ENCODE measurements at places on chromosomes 7 and 10.

GRCh38 chr7:134446446-134446845, 12.5 kb downstream of the AKR1B1 start:
- no peak for DNase-seq

DNA sequence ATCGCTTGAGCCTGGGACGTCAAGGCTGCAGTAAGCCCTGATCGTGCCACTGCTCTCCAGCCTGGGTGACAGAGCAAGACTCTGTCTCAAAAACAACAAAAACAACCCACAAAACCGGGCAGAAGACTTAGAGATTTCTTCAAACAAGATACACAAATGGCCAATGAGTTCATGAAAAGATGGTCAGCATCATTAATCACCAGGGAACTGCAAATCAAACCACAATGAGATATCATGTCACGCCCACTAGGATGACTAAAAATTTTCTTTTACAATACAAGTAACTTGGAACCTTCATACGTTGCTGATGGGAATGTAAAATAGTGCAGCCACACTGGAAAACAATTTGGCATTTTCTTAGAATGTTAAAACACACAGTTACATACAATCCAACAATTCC, 77.3 kb upstream of the GRID1 start:
- no peak for DNase-seq

- peak; percentile 72 for DNase-seq
Measured at GRCh38 chr10:14571866-14572507, 202.7 kb downstream of the FAM107B start.

GRCh38 chr10:88309365-88309764, 273.8 kb downstream of the RNLS start:
- no peak for DNase-seq

- no peak for DNase-seq
Measured at GRCh38 chr7:35694161-35694783, 663 bp downstream of the HERPUD2 start.

GRCh38 chr10:7480742-7481367, 70.0 kb upstream of the SFMBT2 start:
- no peak for DNase-seq

DNA sequence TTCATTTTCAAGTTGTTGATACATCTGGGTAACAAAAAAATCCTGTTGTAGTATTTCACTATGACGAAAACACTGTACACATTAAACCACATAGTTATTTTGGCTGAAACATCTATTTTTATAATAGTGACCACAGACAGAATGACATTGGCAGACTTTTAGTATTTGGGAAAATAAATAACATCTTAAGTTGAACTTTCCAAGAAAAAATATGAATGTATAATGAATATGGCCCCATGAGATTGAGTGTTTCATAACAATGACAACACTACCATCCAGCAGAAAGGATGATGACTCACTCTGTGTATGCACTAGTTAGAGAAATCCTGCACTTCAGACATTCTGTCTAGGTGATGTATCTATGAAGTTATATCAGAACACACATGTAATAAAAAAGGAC, 118.1 kb downstream of the SEMA3D start:
- no peak for DNase-seq

GRCh38 chr7:77349141-77349540, 67.0 kb downstream of the GSAP start:
- no peak for DNase-seq

DNA sequence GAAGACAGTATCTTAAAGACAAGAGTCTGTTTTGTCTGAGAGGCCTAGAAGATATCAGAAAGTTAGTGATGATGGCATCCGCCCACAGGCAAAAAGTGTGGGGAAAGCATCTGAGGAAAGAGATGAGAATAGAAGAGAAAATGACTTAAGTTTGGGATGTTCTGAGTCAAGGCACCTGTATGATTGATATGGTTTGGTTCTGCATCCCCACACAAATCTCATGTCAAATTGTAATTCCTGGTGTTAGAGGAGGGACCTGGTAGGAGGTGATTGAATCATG, 568.2 kb upstream of the MGMT start:
- DNase-seq: no peak

GRCh38 chr10:21510241-21511094, 15.0 kb downstream of the SKIDA1 start:
- DNase-seq: no peak
